ENCODE measurements at places on chromosomes 2 and 18.

GRCh38 chr2:55355451-55355850 is 64.2 kb downstream of the CCDC88A start:
- DNase-seq: no peak

DNA sequence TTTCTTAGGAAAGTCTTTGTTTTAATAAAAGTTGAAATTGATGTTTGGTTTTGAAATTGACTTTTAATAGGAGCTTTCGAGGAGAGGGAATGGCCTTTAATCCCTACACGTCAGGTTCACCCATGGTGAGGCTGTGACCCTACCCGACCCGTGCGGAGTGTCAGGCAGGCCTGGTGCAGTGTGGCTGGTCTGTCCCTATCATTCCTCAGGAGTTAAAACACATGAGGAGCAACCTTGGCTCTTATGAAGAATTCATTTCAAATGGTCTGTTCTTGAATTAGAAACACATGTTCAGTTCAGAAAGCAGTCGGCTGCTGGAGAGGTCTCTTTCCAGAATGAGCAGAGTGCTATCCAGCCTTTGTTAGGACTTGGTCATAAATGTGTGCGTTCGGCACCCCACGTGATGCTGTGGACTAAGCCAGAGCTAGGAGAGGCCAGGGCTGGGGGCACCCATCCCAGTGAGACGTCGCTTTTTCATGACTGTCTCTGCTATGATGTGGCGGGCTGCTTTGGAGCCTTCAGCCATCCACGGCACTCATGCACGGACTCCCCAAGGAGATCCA is 54.7 kb downstream of the EMILIN2 start:
- DNase-seq: no peak

- no peak for DNase-seq
Observed at GRCh38 chr2:10569460-10569859, 120.3 kb downstream of the NOL10 start.

GRCh38 chr2:28926847-28927246 is 32.4 kb downstream of the WDR43 start:
- DNase-seq: no peak

GRCh38 chr2:85753035-85753524 is 711 bp upstream of the ATOH8 start:
- no peak for DNase-seq

- no peak for DNase-seq
Observed at GRCh38 chr18:11268741-11269233, 119.4 kb upstream of the PIEZO2 start.

DNA sequence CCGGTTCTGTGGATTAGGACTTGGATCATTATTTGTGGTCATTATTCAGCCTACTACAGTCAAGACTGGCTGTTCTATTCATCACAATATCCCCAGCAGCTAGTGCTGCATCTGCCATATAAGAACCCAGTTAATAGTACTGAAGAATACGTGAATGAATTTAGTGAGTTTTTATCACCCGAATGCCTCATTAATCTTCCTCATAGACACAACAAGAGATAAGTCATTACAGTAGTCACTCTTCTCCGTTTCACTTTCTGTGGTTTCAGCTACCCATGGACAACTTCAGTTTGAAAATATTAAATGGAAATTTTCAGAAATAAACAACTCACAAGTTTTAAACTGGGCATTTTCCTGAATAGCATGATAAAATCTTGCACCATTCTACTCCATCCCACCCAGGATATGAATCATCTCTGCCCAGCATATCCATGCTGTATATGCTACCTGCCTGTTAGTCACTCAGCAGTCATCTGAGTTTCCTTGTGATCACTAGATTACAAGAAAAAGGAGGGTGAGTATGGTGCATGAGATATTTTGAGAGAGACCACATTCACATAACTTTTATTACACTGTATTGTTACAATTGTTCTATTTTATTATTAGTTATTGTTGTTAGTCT is 363.7 kb upstream of the CHAC2 start:
- no peak for DNase-seq

GRCh38 chr2:45984896-45985473 is 312.2 kb upstream of the EPAS1 start:
- no peak for DNase-seq

DNA sequence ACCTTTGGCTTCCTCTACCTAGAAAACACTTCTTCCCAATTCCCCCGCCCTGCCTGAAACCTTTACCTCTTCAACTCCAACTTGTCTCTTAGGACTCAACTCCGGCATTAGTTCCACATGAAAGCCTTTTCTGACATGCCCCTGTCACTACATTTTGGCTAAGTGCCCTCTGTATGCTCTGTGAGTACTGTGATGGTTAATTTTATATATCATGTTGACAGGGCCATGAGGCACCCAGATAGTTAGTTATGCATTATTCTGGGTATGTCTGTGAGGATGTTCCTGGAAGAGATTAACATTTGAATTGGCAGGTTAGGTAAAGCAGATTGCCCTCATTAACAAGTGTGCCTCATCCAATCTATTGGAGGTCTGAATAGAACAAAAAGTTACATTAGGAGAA is 75.6 kb upstream of the NCKAP5 start:
- DNase-seq: no peak

GRCh38 chr2:134736167-134736880 is 17.5 kb upstream of the TMEM163 start:
- DNase-seq: no peak

- DNase-seq: no peak
Observed at GRCh38 chr2:176544991-176545956, 276.0 kb downstream of the MTX2 start.

- DNase-seq: no peak
Observed at GRCh38 chr18:52598921-52599320, 258.9 kb downstream of the DCC start.

GRCh38 chr2:64120928-64121327 is 23.3 kb downstream of the PELI1 start:
- no peak for DNase-seq

- DNase-seq: no peak
Observed at GRCh38 chr2:25188405-25188804, 20.0 kb upstream of the POMC start.

DNA sequence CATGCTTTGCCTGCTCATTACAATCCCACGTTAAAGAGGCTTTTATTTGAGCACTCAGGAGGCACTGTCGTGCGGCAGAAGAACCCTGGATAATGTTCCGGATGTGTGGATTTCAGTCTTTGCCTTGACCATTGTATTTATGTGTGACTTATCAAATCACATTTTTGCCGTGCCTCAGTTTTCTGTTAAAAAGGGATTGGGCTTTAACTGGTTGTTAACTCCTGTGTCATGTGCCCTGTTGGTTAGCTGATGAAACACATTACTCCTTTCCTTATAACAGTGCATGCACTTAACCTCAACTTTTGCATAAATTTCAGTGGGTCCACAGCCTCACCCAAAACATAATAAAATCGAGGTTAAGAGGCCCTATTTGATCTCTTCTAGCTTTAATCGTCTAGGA is 52.7 kb downstream of the NAB1 start:
- no peak for DNase-seq

GRCh38 chr18:63017076-63017475 is 301.7 kb downstream of the PHLPP1 start:
- no peak for DNase-seq

- no peak for DNase-seq
Observed at GRCh38 chr2:58064086-58064485, 17.5 kb downstream of the VRK2 start.

- DNase-seq: no peak
Observed at GRCh38 chr2:237147317-237147716, 61.6 kb downstream of the COPS8 start.

DNA sequence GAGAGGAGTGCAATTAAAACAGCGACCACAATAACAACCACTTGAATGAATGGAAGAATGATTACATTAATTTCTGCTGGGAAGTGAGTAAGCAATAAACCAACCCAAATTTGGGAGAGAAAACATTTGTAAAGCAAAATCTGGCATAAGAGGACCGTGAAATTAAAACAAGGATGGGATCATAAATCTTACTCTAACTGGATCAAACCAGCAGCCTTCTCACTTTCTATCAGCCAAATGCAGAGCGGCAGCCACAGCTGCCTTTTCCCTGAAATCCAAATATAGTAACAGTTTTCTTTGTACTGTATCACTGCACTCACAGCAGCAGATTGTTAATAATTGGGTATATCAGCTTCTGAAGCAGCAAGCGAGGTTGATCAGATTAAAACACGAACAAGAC is 245.2 kb upstream of the REG3G start:
- DNase-seq: no peak

GRCh38 chr18:69956057-69956456 is 8.4 kb upstream of the CD226 start:
- DNase-seq: no peak

GRCh38 chr2:11925295-11926066 is 179.0 kb downstream of the LPIN1 start:
- no peak for DNase-seq

DNA sequence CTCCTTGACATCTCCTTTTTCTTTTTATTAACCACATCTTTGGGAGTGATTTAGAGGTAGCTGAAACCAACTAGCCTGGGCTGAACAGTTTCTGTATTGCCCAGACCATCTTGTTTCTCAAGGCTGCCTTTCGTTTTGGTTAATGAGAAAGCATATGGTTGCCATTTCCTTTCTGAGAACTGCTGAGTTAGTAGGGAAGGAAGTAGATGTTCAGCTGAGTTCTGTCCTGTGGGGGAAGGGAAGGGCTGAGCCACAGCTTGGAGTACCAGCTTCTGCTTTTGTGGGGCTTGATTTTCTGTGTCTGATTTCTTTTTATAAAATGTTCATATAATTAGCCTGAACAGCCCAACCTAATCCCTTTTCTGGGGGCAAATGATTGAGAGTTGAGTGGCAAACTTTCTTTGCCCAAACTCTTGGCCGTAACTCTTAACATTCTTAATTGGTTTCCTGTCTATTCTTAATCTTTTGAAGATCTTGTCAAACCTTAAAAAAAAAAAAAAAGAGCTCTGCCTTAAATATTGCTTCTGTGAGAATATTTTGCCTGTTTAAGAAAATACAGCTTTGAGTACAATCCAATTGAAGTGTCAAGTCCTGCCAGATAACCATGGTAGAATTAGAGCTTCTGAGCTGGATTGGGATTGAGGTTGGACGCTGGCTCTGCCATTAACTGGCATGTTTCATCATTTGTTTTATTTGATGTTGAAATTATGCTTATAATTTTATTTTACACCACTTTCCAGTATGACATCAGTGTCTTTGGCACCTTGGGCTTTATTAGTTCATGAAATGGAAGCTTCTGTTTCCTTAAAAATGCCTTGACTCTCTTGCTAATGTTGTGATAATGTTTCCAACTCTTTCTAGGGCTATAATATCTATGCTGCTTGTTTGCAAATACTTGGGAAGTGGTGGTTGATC is 1.9 kb upstream of the NABP1 start:
- DNase-seq: no peak

GRCh38 chr18:54905629-54906028 is 53.6 kb downstream of the CCDC68 start:
- DNase-seq: no peak

DNA sequence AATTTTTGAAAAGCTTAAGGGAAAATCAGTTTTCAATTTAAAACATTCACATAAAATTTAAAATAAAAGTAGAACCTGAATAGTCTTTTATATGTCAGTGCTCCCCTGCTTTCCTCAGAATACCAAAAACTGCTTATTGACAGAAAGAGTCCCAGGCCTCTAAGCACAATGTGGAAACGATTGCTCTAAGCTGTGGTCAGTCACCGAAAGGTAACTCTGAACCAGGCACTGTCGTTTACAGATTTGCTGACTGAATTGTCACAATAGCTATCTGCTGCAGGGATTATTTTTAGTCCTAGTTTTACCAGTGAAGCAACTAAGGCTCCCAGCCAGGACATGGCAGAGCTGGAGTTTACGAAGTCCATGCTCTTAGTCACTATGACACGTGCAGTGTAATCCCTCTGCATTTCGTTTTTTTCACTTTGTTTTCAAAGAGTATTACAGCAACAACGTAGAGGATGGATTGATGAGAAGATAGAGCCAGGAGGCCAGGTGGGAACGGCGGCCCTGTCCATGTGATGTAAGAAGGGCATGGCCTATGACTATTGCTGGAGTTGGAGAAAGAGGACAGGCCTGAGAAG is 28.1 kb upstream of the TMEM247 start:
- no peak for DNase-seq

DNA sequence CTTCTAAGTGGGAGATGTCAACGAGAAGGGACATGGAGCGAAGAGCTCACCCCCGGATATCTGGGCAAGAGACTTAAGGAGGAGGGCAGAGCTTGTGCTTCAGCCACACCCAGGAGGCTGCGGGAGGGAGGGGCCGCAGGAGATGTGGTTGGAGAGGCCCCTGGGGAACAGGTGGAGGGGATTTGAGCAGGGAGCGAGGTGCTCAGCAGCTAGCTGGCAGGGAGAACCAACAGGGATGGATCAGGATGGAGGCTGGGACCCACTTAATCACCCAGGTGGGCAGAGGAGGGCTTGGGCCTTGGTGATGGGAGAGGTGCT is 78.3 kb downstream of the MBP start:
- DNase-seq: no peak

- DNase-seq: no peak
Observed at GRCh38 chr18:63439334-63439733, 17.1 kb upstream of the VPS4B start.

Measured in stimulated activated CD8-positive, alpha-beta memory T cell treated with anti-CD3 and anti-CD28 coated beads, Interleukin-15, amount 100 ng/mL, for 24 hours (primary cell).